Myocyte (in vitro differentiated cells): ENCODE measurements at places on chromosomes 3 and 15. TPM values are rescaled to one million over a fixed set of nuclear protein-coding genes. Genes with fewer than 3 reads are reported as not detected.

The CFAP91 gene
- total RNA-seq: 0.45 and 0.78 TPM in 2 replicates

DNA sequence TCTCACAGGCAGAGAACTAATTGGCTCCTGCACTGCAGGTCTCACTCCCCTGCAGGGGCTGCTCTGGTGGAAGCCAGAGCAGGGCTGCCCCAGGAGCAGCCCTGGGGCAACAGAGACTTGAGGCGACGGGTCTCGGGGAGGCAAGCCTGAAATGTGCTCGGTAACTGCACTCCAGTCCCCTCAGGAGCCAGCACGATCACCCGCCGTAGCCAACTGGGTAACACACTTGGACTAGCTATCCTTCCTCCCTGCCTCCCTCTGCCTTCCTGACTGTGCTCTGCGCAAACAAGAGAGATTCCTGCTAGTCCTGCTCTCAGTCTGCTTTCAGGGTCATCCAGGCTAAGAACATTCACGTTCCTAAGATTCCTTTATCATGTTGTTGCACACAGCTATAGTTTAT lies 140.7 kb upstream of the NSMCE3 start:
- no peak for DNase-seq

DNA sequence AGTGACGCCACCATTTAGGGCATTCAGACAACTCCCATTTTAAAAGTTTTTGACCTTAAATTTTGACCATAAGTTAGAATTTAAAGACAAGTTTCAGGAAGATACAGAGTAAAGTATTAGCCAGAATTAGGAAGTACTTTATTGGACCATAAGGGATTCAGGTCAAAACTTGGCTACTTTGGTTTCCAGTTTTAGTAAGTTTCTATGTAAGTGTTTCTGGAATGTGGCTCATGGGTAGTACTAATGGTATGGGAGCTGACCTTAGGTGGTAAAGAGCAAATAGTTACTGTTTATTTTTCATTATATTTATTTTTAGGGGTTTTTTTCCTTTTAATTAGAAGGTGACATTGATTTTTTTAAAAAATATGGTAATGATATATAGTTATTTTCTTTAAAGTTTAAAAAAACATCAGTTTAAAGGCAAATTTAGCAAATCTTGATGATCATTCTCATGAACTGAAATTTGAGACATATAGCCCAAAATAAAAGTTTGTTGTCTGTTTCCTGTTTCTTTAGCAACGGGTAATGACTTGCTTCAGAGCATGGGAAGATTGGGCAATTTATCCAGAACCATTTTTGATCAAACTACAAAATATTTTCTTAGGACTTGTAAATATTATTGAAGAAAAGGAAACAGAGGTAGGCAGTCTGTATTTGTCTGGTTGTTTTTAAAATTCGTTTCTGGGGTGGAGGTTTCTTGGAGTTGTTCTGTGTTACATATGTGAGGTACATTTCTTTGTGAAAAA lies 34.3 kb downstream of the U2SURP start:
- DNase-seq: peak; percentile 49

The IGF2BP2 gene
- 48.5 and 56.2 TPM in 2 replicates for total RNA-seq

DNA sequence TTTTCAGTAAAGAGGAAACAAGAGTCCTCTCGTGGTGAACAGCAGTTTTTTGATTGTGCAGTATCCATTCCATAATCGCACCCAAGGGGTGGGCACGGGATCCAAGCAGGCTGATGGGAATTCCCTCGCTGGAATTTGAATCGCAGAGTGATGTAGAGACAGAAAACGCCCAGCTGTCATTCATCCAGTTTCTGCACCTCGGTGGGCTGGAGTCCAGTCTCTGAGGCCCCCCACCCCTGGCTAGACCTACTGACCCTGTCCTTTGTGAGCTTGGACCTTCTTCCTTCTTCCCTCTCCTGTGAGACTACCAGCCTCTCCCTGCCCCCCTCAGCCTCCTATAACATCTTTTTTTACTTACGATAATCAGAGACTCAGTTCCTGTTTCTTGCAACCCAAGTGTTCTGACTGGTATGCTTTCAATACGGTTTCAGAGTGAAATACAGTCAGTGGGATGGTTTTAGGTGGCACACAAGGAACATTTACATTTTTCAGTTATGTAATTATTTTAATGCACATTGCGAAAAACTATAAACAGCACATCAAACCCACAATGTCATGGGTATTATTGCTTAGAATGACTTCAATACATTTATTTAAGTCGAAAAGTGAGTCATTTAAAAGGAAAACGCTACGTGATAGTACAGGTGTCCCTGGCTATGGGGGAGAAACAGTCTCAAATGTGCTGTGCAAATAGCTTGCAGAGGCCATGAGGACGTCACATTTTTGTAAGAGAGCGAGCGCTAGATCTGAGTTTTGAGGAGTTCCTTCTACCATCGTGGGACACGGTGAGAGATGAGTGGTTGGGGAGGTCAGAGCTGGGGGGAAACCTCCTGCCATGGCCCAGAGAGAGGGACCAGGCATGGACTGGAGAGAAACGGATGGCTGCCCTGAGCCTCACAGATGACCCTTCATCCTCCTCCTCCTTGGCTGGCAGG lies 37.5 kb upstream of the CHST2 start:
- no peak for DNase-seq

The PPP1R14D gene
- not detected in 2 replicates for total RNA-seq

The KCNH8 gene
- total RNA-seq: not detected in 2 replicates

- DNase-seq: no peak
These were observed 15.7 kb downstream of the CAPN7 start for GRCh38 chr3:15221574-15222217.

DNA sequence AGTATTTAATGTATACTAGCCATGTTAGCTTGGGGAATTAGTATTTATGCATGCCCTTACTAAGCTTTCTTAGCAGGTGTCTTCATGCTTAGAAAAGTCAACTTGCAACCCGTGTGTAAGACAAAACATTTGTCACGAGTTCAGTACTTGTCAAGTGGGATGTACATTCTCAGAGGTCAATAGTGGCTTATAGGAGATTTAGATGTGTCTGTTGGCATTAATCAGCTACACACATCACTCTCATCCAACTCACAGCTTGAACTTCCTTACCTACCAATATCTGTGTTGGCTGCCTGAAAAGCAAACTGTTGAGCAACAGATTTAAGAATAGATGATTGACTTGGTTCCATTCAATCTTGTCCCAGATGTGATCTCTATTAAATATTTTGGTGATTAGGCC lies 109.5 kb downstream of the ROBO2 start:
- DNase-seq: no peak

GRCh38 chr15:73051807-73052652 lies at the start of gene NEO1:
Gene NEO1 (plus strand): TSS chr15:73052463. CDS start chr15:73052676, 213 bp downstream.
- peak; percentile 80 for DNase-seq

DNA sequence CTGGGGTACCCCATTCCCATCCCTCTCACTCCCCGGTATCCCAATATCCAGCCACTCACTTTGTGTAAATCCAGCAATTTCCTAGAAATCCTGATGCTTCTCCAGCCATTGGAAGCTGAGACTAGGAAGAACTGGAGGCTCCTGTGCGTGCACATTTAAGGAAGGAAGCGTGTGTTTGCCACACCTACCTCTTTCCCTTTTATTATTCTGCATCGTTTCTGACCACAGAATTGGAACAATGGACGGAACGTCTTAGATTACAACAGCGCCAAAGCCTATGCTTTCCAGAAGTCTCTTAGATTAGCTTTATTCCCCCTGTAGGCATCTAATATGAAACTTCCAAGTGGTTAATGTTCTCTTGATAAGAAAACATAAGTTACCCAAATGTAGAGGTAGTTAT lies 234.8 kb upstream of the TRIM42 start:
- DNase-seq: no peak

The WDR82 gene
- 49.5 and 58.6 TPM in 2 replicates for total RNA-seq

DNA sequence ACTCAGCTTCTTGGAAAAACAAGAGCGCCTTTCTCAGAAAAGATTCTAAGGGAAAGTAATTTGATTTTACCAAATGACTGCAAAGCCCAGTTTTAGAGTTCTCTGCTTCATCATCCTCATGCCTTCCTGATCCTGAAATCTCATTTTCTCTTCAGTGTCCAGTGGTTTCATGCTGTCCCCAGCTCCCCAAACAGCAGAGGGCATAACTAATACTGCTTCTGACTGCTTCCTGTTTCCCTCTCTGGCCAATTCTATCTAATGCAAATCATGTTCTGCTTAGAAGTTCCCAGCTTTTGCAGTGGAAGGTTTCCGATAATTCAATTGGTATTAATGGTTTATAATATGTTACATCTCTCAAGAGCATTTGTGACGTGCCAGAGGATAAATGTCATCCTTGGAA lies 161.1 kb downstream of the CLSTN2 start:
- no peak for DNase-seq

The MNS1 gene
- 2.4 and 2.5 TPM in 2 replicates for total RNA-seq

DNA sequence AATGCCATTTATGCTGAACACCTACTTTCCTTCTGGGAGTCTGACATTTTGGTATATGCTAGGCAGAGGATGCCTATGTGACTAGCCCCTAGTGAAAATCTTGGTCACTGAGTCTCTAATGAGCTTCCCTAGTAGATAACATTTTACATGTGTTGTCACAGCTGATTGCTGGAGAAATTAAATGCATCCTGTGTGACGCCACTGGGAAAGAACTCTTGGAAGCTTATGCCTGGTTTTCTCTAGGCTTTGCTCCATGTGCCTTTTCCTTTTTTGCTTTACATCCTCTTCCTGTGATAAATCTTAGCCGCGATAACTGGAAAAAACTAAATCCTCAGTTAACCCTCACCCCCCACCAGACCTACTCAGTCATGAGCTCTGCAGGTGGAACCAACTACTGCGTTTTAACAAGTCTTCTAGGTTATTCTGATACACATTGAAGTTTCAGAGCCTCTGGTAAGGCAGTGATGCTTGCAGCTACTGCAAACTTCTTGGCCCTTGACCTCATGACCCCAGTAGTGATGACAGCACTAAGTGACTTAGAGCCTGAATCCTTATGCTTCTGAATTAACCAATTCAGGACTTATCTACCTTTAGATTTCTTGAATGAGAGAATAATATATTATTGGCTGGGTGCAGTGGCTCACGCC lies 292.4 kb upstream of the SOX14 start:
- DNase-seq: no peak

DNA sequence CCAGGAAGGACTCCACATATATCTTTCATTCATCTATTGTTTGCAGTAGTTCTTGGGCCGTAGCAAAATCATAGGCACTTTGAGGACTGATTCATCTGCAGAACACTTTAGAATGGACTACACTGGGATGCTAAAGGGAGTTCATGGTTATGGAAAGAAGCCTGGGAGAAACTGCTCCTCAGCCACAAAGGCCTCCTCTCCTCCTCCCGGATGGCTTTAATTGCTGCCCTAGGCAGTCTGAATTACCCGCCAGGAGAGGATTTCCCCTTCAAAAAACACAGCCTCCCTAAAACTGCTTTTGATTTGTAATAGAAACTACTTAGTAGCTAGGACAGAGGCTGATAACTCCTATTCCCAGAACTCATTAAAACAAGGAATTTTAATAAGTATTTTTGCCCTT lies 4.6 kb downstream of the TMEM266 start:
- DNase-seq: no peak

- peak; percentile 74 for DNase-seq
These were observed 259 bp upstream of the CILP start for GRCh38 chr15:65211482-65211982.

The GJD2 gene
- total RNA-seq: 0.05 TPM in 1 of 2 replicates, not detected in the other

GRCh38 chr3:184815046-184815930 lies 3.3 kb downstream of the VPS8 start:
- DNase-seq: peak; percentile 39

The CADPS gene
- not detected in 2 replicates for total RNA-seq

DNA sequence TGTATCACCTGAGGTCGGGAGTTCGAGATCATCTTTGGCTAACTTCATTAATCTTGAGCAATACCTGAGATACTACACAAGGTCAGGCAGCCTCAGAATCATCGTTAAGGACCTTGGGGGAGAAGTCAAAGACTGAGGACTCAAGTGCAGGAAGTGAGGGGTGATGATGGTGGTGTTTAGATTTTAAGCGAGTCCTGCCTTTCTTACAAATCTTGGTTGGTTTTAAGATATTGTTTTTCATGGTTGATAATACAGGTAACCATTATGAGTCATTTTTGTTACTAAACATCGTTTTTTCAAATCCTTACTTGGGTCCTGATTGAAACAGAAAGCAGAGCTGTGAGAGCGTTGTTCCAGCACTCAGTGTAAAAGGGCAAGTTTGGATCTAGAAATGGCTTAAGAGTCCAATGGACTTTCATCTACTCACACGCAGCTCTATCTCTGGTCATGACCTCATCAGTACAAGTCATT lies 4.1 kb downstream of the RASGRP1 start:
- DNase-seq: no peak

DNA sequence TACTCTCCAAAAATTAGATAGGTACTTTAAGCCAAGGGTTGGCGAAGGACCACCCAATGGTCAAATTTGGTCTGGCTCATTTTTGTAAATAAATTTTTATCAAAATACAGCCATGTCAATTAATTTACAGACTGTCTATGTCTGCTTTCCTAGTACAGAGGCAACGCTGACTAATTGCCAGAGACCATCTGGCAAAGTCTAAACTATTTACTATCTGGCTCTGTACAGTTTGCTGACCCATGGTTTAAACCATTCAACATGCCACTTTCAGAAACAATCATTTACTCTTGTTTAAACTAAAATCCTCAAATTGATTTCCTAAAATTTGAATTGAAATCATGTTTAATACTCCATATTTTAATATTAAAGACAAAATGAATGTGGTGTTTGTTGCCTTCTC lies 25.9 kb downstream of the CBLB start:
- DNase-seq: no peak

DNA sequence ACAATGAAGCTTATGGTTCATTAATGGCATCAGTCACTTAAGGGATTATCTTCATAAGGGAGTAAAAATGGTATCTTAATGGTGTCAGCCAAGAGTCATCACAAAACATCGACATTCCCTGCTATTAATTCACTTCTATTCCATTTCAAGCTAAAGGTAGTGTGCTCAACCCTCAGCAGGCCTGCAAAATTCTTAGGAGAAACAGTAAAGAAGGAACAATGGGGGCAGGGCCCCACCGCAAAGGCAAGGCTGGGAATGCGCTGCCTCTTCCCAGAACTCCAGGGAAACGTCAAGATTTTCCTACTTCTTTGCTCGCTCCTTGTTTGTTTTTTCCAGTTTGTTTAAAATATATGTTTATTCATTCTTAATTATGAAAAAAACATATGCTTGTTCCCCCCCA lies 187.3 kb upstream of the TSC22D2 start:
- DNase-seq: no peak

DNA sequence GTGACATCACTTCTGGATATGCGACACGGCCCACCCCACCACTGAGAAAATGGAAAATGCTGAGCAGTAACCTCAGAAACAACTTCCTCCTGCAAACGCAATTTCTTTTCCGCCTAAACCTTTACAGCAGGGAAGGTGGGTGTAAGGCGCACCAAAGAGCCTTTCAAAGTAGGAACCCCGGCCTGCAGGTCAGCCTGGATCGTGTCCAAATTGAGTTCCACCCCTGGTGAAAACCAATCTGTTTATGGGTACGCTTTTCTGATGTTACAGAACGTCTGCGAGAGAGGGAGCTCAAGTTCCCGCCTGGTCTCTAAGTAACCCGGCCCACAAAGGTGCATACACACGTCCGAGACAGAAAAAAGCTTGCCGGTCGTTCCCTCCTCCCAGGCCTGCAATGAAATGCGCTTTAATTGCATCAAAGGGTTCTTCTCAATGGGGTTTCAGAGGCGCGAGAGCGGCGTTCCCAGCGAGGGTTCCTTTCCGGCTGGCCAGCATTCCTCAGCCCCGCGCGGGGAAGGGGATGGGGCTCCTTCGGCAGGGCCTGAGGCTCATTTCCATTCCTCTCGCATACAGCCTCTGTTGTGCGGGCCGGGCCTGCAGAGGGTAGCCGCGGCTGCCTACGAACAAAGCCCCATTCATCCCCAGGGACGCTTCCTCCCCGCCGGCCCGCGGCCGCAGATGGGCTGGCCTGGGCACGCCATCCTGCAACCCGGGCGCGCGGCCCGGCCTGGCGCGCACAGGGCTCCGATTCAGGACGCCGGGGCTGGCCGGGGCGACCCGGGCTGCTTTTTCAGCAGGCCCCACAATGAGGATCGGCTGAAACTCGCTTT lies 138.1 kb downstream of the TMCO5A start:
- DNase-seq: peak; percentile 85
